ENCODE measurements at places on chromosomes 7 and 10.

- no peak for DNase-seq
Measured at GRCh38 chr7:4136036-4136435, 546.1 kb upstream of the FOXK1 start.

DNA sequence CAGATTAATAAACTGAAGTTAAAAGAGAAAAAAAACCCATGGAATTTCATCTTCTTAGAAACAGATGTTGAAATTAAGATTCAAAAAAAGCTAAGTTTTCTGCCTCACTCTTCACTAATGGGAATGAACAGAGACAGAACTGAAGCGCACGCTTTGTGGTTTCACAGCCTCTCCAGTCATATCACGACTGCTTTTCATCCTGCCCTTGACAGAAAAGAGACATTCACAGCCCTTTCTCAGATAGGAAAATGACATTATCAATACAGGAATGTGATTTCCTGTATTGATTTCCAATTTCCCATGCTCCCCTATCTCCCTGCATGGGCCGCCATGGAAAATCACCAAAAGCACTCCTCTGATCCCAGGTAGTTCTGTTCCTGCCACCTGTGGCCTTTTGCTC lies 108.2 kb downstream of the PFKFB3 start:
- DNase-seq = no peak

GRCh38 chr10:116444527-116445142 lies 17.0 kb downstream of the PNLIPRP3 start:
- DNase-seq = no peak

DNA sequence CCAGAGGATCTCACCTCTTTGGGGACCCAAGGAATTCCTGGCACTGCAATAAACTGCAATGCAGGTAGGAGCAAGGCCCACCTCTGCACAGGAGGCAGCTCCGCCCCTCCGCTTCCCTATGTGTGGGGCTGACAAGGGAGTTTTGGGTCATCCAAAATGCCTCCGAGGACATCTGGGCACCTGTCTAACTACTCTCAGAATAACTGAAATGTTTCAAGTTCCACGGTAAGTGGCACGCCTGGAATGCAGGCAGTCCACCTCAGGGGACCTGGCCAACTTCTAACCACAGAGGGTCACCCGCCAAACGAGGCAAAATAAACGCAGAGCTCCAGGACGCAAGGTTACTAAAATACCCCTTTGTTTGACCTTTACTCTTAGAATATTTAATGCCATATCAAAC lies 102.5 kb downstream of the FGFR2 start:
- no peak for DNase-seq

- DNase-seq = no peak
Measured at GRCh38 chr7:128003787-128004186, 27.4 kb downstream of the LRRC4 start.

Measured in DMS79 treated with DMSO at 0.1 percent for 48 hours (cell line).